ENCODE measurements at places on chromosomes 3 and 15. TPM values are rescaled to one million over a fixed set of nuclear protein-coding genes. Genes with fewer than 3 reads are reported as not detected.

Gene GPR156
- 1.2 TPM for total RNA-seq

Gene LPP
- total RNA-seq: 39.7 TPM

Gene NOX5
- not detected for total RNA-seq

Gene SAMD7
- not detected for total RNA-seq

Gene FBXW12
- total RNA-seq: 0.55 TPM

Gene TTLL13
- total RNA-seq: not detected

Gene LRTM1
- total RNA-seq: not detected

Gene C3orf22
- not detected for total RNA-seq

All from A673 (cell line).